CD4-positive, alpha-beta T cell treated with Interleukin-4 for 4 hours (primary cell): ENCODE measurements at places on chromosomes 3 and 15.

DNA sequence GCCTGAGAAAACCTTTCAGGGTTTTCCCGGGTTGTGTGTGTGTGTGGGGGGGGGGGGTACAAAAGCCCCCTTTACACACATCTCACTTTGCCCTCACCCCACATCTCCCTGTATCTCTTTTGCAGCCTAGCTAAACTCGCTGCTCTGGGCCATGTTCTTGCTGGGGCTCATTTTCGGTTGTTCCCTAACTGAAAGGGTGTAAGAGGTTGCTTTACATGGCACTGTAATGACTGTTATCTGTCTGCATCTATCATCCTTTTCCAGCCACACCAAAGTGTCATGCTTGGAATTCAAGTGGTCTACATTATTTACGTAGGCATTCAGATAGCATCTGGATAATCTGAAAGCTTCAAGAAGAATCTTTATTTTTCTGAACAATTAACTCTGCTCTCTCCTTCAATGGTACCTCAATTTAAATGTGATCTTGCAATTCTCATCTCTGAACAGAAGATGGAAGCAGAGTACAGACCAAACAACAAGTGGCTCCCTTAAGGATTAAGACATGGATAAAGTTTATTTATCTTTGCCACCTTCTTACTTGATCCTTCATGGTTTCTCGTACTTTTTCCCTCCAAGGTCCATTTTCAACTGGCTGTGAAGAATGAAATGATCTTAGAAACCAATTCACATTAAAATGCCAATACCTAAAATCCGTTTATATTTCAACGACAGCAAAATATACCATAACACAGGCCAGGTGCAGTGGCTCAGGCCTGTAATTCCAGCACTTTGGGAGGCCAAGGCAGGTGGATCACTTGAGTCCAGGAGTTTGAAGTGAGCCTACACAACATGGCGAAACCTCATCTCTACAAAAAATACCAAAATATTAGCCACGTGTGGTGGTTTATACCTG, 34.9 kb downstream of the DCLK3 start:
- peak; percentile 32 for DNase-seq

- no peak for DNase-seq
These were observed 639.6 kb upstream of the CBLB start for GRCh38 chr3:106508331-106508893.

- peak; percentile 7 for DNase-seq
These were observed 27.8 kb upstream of the PIK3CB start for GRCh38 chr3:138862531-138862923.

DNA sequence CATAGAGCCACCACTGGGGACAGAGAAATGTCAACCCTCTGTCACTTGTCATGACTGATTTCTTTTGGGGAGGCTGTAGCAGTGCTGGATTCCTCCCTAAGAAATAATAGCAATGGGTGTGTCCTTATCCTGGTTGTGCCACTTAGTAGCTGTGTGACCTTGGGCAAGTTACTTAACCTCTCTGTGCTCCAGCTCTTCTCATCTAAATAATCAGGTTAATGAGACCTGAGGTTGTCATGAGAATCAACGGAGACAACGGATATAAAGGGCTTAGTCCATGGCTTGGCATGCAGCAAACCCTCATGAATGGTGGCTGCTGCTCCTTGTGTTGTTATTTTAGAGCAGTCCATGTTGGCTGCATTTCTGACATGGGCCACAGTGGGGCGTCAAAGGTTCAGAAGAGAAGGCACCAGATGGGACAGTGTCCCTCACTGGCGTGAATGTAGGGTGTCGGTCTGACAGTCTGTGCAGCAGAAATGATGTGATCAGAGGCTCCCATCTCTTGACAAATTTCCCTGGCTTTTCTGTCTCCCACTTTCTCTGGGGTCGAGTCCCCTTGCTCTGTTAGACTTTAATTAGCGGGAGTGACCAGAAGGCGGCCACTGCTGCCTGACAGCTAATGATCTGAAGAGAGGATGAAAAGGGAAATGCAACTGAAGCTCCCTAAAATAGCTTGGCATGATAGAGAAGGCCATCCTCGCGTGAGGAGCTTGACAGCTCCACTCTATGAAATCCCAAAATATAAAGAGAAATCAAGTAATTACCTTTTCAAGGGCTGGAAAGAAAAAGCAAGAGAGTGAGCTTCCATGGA, 209.4 kb downstream of the CADPS start:
- DNase-seq: no peak

- DNase-seq: no peak
These were observed 28.7 kb upstream of the COL6A6 start for GRCh38 chr3:130488288-130488687.

DNA sequence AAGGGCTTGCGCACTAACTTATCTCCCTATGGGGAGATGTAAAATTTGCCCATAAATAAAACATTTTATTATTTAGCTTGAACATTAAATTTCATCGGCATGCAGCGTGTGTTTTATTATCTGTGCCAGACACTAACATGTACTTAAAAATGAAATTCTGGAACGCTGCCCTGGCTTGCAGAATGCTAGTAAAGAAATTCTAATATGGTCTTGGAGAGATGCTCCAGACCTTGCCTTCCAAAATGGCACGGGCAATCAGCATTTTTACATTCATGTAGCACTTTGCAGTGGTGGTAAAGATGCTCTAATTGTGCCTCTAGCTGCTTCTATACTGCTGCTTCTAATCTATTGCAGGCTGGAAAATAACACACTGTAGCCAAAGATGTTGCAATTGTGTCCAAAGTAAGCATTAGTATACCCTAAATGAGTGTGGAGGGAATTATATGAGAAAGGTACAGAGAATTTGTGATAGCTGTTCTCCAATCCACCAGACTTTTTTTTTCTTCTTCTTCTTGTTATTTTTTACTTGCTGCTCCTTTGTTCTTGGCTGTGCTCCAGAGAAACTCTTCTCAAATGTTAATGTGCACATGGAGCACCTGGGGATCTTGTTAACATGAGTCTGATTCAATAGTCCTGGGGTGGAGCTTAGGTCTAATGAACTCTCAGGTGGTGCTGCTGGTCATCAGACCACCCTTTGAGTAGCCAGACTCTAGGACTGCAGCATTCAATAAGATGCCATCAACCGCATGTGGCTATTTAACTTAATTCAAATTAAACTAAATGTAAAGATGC, 47.3 kb downstream of the CRABP1 start:
- DNase-seq: no peak

DNA sequence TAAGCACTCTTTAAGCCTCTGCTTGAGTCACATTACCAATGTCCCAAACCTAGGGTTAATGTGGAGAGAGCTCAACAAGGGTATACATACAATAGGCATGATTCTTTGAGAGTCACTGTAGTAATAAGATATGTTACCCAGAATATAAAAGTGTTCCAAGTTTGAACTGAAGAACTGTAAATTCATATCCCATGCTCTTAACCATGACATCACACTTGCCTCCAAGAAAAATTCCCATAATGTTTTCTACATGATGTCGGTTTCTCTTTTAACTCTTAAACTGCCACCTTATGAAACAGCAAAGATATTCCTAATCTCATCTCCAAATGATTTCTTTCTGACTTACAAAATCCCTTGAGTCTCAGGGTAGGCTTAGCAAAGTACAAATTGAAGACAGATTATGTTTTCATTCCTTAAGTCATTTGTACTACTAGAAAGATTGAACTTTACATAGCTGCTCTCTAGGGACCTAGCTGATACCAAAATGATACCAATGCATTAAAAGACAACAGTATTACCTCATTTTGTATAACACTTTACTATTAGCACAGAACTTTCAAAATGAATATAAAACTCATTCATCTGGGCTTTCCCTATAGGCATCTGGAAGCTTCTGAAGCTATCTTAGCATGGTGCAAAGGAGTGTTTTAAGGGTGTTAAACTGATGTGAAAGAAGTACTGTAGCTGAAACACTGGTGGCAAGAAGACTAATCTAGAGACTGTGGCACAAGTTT, 127.1 kb downstream of the KCNMB2 start:
- no peak for DNase-seq

DNA sequence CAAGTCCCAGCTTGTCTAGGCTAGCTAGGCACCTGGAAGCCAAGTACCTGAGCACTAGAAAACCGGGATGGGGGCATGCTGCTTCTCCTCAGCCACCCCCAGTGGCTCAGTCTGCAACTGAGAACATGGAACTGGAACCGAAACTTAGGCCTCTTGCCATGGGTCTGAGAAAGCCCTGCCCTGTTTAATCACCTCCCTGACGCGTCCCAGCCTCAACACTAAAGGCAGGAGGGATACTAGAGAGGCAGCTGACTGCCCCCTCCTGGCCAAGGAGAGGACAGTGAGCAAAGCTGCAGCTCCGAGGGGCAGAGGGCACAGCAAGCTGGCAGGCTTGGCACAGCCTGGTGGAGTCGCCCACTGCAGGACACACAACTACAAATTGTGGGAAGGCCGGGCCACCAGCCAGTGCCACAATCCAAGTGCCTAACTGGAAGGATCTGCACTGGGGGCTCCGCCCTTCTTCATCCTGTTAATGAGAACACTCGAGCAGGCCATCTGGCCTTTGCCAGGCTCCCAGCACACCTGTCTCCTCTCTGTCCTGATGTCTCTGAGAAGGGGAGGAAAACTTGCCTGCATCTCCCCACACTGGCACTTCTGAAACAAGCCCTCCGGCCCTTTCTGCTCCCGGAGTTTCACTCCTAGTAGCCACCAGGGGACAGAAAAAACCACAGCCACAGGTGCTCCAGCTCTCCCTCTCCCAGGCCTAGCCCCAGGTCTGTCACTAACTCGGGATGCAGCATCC, 53.7 kb downstream of the BDH1 start:
- no peak for DNase-seq

DNA sequence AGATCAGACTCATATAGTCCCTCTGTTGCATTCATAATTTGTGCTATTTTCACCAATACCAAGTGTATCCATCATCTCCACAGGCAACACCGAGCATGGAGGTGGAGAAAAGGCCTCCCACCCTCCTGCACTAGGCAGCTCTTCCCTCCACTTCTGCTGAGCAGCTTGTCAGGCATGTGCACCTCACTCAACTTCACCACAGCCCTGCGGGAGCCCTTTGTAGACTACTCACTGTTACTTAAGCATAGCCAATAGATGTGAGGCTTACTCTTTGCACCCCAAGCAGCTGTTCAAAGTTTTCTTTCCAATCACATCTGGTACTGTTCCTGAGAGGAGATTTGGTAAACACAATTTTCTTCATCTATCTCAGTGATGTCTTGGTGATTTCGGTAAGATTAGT, 16.9 kb upstream of the GUCA1C start:
- no peak for DNase-seq

- DNase-seq: no peak
These were observed 23.8 kb downstream of the MTMR14 start for GRCh38 chr3:9673082-9673481.

- DNase-seq: no peak
These were observed 598.4 kb downstream of the FGF12 start for GRCh38 chr3:192128922-192129321.

DNA sequence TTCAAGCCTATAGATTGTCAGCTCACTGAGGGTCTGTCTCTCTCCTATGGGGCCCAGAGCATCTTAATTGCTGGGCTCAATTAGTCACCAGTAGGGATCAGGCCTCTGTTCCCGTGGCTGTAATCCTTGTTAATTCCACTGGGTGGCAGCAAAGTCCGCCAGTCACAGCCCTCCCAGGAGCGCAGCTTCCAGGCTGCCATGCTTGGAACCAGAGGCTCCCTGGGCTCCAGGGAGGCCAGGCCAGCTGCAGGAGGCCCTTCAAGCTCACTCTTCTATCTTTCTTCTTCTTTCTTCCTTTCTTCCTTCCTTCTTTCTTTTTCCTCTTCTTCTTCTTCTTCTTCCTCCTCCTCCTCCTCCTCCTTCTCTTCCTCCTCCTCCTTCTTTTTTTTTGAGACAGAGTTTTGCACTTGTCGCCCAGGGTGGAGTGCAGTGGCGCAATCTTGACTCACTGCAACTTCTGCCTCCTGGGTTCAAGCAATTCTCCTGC, 14.4 kb downstream of the RNU5B-1 start:
- DNase-seq: peak; percentile 82

DNA sequence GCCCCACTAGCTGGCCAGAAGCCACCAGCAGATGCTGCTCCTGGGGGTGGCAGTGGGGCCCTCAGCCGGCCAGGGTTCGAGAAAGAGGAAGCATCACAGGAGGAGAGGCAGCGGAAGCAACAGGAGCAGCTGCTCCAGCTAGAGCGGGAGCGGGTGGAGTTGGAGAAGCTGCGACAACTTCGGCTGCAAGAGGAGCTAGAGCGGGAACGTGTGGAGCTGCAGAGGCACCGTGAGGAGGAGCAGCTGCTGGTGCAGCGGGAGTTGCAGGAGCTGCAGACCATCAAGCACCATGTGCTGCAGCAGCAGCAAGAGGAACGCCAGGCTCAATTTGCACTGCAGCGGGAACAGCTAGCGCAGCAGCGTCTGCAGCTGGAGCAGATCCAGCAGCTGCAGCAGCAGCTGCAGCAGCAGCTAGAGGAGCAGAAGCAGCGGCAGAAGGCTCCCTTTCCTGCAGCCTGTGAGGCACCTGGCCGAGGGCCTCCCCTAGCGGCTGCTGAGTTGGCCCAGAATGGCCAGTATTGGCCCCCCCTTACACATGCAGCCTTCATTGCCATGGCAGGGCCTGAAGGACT, 17.5 kb upstream of the APEH start:
- DNase-seq: no peak

GRCh38 chr3:107221856-107222255, 155.4 kb upstream of the CCDC54 start:
- DNase-seq: no peak

- DNase-seq: no peak
These were observed 55.4 kb downstream of the LRCH3 start for GRCh38 chr3:197846491-197846890.

- no peak for DNase-seq
These were observed 756.7 kb downstream of the NR2F2 start for GRCh38 chr15:97087006-97087741.

DNA sequence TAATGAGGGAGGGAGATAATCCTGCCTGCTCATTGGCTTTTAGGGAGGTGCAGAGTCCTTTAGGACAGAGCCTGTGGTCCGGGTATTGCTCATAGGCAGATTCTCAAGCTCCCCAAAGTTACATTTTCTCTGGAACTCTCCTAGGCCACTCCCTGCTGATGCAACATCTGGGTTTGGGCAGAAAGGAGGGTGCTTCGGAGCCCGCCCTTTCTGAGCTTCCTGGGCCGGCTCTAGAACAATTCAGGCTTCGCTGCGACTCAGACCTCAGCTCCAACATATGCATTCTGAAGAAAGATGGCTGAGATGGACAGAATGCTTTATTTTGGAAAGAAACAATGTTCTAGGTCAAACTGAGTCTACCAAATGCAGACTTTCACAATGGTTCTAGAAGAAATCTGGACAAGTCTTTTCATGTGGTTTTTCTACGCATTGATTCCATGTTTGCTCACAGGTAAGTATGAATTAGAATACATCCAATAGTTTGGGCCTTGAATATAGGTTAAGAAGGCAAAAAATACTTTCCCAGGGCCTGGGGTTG, at the start of gene IL20RB:
Gene IL20RB, plus strand, starts transcription at position 233 of the 538 bp plus-strand sequence. Its CDS starts 131 bp downstream, at position 364.
- DNase-seq: no peak

DNA sequence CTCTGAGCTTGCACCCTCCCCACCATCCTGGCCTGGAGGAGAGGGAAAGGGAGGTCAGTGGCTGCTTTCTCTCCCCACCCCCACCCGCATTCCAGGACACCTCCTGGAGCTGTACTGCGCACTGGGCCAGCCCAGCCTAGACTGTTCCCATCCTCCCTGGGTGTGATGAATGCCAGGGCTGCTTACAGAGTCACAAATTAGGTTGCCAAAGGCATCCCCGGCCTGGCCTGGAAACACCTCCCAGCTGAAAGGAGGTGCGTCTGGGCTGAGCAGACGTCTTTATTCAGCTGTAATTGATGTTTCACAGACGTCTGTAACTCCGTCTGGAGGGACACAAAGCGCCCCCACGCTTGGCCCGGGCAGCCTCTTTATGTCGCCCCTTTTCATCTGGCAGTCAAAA, 47.6 kb downstream of the RHCG start:
- no peak for DNase-seq
